Dermis microvascular lymphatic vessel endothelial cell (primary cell): ENCODE measurements at places on chromosomes 2 and 18.

GRCh38 chr2:166239548-166239947 is 111.7 kb upstream of the SCN1A start:
- DNase-seq, result no peak

DNA sequence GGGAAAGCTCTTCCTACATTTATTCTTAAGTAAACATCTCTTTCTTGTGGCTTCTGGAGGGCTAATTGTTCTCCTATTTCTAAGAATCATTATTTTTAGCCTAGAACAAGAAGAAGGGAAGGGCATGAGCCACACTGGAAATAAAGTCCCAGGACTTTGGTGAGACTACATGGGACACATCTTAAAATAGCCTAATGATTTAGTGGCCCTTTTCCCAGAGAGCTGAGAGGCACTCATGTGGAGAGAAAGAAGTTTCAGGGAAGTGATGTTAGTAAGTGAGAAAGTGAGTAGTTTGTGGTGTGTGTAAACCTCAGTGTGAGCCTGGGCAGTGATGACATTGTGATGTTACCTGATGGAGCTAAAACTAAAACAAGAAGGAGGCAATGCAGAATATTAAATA is 14.6 kb downstream of the ITGA4 start:
- DNase-seq, result no peak

DNA sequence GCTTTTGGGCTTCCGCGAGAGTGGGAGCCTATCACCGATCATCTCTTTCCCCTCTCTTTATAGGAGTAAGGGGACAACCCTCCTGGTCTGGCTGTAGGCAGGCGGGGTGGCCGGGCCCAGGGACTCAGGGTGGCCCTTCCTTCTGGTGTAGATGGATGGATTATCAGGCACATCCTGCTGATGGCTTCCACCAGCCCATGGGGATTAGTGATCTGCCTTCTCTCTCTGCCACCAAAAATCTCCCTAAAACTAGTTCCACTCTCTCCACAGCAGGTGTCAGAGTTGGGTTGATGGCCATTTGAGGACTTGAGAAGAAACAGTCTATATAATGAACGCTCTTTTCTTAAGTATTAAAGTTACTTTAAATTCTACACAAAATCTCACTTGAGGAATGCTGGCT is 37.4 kb downstream of the NCK2 start:
- DNase-seq, result no peak

- DNase-seq, result peak; percentile 38
Measured at GRCh38 chr2:177772529-177772928, 300.0 kb downstream of the PDE11A start.

DNA sequence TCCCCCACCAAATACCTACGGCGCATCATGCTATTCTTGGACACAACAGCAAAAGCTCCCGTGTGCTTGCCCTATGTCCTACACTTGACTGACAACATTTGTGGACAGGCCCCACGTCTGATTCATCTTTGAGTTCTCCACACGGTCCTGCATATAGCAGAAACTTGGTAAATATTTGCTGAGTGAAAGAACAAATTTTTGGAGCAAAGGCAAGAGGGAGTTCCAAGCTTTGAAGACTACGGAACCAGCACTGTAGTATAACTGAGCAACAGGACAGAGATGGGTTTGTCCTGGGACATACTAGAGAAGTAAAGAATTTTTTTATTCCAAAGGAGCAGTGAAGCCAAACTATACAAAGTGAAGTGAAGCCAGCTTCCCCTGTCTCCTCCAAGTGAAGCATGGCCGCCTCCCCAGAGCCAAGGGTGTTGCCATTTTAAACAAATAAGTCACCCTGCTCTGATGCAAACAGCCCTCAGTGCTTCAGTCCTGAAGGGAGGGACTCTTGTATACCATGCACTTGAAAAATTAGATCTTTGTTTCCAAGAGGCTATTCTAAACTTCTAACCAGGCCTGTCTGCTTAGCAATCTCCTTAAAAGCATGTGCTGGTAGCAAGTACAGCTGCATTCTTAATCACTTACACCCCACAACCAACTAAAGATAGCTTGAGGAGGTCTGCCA is 35.9 kb downstream of the SPRED2 start:
- no peak for DNase-seq

DNA sequence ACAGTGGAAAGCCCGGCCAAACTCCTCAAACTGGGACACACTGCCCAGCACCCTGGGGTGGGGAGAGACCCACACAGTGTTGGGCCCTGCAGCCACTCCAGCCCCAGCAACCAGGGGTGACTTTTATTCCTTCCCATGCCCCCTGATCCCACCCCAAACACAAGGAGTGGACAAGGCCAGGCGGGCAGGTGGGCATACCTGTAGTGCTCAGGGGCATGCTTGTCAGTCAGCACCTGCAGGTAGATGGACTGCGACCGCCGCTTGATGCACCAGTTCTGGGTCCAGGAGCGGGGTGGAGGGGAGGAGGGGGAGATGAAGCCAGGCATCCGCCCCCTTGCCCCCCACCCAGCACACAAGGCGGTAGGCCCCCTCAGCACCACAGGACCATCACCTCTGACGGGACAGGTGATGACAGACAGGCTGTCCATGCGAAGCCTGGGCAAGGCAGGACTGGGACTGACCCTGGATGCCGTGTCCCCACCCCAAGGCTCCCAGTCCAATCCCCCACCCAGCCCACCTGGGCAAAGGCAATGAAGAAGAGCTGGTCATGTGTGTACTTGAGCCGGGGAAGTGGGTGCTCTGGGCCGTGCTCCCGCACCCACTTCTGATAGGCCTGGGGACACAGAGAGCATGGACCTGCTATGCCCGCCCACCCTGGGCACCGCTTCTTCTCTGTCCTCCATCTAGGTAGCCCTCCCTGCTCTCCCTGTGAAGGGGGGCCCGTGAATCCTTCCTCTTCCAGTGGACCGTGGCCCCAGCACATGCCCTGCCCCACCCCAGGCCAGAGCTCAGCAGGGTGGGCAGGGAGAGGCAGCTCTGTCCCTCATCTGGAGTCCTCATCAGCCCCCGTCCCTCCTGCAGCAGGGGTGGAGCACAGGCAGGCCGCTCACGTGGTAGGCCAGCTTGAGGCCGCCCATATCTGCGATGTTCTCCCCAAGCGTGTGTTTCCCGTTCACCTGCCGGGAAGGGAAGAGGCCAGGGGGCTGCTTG is 7.1 kb downstream of the ECEL1 start:
- no peak for DNase-seq

- DNase-seq, result no peak
Measured at GRCh38 chr2:217562871-217563480, 439.8 kb downstream of the TNS1 start.

DNA sequence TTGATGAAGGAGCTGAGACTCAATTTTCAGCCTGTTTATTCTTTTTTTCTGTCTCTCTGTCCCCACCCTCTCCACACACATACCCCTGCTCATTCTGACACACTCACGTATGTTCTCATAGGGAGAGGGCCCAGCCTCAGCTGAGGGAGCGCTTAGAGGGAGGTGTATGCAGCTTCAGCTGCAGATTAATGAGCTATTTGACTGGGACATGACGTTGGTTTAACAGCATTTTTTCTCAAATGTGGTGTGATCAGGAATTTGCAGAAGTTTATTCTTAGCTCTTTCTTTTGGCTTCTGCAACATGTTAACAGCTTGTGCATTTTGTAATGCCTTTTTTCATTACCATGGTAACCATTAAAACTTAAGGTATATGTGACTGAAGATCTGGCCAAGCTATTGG is 1547.1 kb upstream of the PIK3C3 start:
- DNase-seq, result no peak

- no peak for DNase-seq
Measured at GRCh38 chr2:27653397-27653796, 10.0 kb downstream of the SUPT7L start.

DNA sequence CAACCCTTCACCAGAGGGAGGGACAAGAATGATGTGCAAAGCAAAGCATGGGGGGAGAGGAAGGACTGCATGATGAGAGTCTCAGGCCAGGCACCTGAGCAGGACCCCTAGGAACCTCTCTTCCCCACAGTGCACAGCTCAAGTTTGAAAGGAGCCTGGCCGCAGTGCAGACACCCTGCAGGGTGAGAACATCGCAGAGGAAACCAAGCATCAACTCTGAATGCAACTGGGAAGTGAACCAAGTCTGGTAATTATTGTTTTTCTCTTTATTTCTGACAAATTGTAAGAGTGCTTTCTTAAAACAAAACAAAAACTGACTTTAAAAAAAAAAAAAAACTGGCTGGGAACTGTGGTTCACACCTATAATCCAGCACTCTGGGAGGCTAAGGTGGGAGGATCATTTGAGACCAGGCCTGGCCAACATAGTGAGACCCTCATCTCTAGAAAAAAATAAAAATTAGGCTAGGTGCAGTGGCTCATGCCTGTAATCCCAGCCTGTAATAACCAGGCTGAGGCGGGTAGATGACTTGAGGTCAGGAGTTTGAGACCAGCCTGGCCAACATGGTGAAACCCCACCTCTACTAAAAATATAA is 15.3 kb downstream of the NPC1 start:
- DNase-seq, result no peak
